Adrenal gland (tissue), 19 donors: ENCODE measurements at places on chromosomes 4 and X.

DNA sequence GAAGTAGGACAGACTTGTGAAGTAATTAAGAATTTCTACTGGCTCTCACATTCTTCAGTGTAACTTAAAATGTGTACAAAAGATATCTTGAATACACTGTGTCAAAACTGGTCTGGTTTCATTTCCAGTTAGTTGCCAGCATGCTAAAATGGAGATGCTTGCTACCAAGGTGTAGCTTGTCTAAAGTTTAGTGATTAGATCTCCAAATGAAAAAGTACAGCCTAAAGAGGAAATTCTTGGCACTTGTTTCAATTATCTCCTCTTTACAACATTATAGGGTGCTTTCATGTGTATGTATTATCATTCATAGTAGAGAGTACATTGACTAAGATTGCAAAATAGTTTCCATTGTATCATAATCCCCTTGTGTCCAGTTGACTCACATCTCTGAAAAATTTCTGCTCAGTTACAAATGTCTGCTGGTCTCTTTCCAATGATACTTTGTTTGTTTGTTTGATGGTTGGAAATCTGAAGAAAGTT lies 97.3 kb upstream of the SPRY1 start:
- no peak for DNase-seq

DNA sequence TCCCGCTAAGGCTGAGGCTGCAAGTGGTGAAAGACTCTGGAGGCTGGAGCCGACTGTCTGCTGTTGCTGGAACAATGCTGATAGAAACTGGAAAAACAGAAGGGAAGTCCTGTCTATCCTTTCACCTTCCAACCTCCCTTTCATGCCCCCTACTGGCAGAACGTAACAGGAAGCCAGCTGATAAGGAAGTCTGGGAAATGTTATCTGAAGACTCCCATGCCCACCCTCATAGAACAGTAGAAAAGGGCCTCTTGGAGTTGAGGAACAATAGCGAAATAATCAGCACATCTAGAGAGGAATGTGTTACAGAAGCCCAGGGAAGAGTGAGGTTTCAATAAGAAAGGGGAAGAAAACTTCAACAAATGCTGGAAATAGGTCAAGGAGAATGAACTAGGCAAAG lies 117.1 kb upstream of the DKK2 start:
- no peak for DNase-seq

GRCh38 chrX:66042307-66043077 lies 2.6 kb upstream of the VSIG4 start:
- DNase-seq = no peak

- no peak for DNase-seq
Observed at GRCh38 chrX:49949961-49950360, 27.6 kb downstream of the CLCN5 start.
